ENCODE measurements at places on chromosomes 11 and 22.

GRCh38 chr22:26197425-26197824 lies 28.2 kb downstream of the SEZ6L start:
- no peak for DNase-seq

DNA sequence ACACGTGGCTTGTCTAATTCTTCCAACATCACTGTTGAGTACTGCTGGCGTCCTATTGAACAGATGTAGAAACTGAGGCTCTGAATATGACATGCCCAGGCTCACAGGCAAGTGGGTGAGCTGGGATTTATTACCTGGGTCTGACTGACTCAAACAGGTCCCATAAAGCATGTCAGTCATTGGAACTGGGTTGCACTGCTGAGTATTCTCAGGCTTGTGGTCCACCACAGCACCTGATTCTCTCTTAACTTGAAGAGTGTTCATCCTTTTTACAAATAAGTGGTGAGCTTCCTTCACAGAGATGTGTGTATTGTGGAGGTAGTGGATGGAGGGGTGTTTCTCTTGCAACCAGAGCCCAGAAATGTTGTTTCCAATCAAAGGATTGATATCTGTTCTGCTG lies 44.5 kb downstream of the SC5D start:
- DNase-seq, result no peak

GRCh38 chr11:121715405-121715804 lies 262.6 kb upstream of the SORL1-AS1 start:
- no peak for DNase-seq

DNA sequence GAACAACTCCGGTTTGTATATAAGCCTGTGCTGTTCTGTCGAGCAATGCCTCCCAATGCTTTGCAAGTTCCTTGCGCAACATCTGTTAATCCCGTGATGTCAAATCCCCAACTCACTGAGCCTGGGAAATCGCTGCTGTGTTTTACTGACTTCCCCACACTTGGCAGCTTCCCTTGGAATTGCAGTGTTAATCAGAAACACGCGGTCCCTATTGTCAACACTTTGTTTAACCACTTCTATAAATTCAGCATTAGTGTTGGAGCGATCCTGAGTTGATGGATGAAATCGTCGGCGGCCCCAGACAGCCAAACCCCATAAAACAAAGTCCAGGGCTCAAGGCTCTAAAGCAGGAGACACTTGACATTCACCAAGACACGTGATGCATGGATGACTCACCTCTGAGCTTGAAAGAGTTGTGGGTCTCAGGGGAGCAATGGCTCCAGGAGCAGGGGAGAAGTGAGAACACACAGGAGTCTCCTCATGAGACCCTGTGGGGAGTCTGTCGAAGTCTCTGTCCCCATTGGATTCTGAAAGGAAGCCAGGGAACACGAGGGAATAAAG lies 555.3 kb downstream of the MIAT start:
- DNase-seq, result no peak

GRCh38 chr11:105466582-105467228 lies 143.2 kb upstream of the GRIA4 start:
- DNase-seq, result no peak

GRCh38 chr22:49882519-49883293 lies 29.1 kb downstream of the ZBED4 start:
- DNase-seq, result no peak

GRCh38 chr11:60377401-60378136 lies 763 bp upstream of the MS4A7 start:
- no peak for DNase-seq

DNA sequence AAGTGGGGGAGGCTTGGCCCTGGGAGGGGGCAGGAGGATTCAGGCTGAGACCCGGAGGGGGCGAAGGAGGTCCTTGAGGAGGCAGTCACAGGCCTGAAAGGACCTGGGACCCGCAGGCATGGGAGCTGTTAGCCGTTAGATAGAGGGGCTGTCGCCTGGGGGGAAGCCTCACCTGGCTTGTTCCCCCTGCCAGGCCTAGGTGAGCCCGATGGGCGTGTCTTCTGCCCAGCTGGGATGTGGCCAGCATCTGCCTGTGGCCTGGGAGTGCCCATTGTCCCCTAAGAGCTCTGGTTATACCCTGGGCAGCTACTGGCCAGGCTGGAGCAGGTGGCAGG lies 1.8 kb upstream of the DUSP8 start:
- no peak for DNase-seq

DNA sequence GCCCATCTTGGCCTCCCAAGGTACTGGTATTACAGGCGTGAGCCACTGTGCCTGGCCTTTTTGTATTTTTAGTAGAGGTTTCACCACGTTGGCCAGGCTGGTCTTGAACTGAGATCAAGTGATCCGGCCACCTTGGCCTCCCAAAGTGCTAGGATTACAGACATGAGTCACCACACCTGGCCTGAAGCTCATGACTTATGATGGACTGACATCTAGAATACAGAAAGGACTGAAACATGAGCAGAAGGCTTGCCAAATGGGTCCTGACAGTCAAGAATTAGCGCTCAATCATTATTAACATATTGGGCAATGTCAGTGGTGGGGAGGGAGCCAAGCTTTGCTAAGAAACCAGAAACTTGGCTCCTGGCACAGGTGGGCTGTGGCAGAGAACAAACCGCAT lies 5.0 kb downstream of the FADS1 start:
- no peak for DNase-seq

- no peak for DNase-seq
Observed at GRCh38 chr11:15006139-15006759, 34.1 kb upstream of the CALCA start.

GRCh38 chr11:1714908-1715885 lies 18.2 kb downstream of the KRTAP5-6 start:
- DNase-seq, result no peak

DNA sequence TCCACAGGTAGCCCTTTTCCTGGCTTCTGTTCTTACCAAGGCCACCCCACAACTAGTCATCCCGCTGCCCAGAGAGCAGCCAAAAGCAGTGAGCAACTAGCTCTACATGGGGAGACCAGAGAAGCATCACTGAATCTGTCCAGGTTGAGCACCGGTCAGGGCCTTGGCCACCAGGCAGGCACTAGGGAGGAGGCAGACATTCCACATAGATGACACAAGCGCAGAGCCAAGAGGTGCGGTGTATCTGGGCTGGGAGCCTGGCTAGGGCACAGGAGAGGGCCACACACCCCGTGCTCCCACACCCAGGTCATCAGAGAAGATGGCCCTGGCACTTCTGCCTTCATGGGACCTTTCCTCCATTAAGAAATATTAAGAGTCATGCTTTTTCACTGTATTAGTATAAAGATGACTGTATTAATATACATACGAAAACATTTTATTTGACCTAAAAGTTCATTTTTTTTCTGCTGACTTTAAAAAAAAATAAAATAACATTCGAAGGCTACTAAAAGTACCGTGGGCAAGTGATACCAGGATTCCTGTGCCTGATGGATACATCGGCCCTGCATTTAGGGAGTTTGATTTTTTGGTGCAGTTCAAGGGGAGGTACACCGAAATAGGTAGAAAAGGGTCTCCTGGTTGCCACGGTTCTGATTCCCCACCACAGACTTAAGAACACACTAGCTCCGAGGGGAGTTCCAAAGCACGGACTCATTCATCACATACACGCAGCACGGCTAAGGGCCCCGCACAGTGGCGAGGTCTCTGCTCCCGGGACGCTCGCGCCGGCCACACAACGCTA lies 1.2 kb downstream of the DGCR2 start:
- no peak for DNase-seq

- DNase-seq, result no peak
Observed at GRCh38 chr11:11148596-11148995, 204.5 kb downstream of the CSNK2A3 start.

DNA sequence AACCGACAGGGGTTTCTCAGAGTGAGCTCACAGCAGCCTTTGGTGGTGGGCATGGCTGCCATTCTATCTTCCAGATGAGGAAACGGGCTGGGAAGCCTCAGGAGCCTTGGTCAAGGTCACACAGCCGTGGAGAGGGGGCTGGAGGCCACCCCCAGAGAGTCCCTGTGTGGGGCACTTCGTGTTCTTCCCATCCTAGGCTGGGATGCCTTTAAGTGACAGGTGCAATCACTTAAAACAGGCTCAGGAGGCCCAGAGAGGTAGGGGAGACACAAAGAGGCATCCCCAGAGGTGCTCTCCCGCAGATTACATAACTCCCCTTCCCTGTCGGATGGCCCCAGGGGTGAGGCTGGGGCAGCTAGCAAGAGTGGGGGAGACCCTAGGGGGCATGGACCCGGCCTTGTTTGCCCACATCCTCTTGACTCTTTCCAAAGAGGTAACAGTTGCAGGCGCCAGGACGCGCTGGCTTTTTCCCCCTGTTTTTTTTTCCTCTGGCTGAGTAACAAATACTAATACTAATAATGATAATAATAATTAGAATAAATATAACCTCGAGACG lies 17.5 kb upstream of the SHISAL1 start:
- no peak for DNase-seq

DNA sequence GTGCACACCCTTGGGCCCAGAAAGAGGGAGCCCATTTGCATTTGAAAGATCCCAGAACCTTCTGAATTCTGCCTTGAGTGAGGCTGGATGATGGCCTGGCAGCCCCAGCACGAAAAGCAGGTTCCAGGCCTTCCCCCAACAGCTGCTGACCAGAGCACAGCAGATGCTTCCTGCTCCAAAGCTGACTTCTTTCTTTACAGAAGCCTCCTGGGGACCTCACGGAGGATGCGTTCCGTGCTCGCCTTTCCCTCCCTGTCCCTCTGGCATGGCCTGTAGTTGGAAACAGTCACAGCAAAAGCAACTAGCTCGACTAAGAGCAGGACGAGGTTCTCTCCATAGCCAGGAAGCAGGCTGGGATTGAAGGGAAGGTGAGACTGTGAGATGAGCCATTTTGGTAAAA lies 107.7 kb upstream of the B3GAT1 start:
- DNase-seq, result peak; percentile 22

DNA sequence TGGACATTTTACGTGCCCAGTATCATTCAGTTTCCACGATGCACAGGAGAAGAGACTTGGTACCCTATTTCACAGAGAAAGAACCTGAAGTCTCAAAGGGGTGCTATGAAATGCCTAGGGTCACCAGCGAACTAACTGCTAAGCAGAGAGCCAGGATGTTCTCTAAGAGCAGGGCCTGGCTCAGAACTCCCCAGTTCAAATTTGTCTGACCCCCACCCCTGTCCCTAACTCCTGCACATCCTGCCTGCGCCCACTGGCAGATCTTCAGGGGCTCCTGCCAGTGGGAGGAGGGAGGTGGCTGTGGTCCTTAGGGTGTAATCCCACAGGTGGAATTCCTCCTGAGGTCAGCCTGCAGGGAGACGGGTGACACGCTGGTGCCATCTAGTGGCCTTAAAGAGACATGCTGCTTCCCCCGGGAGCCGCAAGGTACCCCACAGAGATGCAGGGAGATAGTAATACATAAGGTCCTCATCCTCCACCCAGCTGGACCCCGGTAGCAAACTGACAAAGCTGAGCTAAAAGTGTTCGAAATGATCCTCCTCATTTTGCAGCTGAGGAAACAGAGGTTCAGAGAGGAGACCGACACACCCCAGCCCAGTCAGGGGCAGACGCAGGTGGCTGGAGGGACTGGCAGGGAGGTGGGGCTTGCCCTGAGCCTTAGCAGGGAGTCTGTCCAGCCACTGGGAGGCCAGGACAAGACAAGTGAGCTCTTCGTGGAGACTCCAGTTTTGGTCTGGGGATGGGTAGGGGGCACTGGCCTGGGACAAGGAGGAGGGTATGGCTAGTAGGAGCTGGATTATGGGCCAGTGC lies 34.1 kb downstream of the MB start:
- peak; percentile 70 for DNase-seq

DNA sequence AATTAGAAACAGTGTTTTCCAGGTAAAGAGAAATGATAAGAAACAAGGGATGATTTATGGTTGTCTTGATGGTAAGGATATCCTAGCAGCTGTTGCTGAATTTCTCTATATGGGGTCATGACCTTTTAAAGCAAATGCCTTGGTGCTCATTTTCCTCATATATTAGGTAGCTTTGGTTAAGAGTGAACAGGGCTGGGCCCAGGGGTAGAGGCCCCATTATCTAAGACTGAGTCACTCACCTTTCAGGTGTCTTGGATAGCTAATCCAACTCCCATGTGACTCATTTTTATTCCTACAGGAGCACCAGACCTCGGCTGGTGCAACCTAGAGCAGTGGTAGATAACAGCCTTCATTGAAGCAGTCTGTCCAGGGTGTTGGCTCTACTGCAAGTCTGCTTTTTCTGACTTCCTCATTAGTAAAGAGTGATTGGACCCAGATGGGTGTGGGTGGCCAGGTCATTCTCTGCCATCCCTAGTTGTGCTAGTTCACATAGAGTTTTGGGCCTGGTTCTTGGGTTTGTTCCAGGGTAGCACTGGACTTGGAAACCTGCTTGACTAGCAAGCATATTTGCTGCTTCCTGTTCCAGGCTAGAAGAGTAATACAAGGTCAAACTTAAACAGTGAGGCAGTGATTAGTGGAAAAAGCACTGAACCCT lies 37.4 kb downstream of the CTNND1 start:
- DNase-seq, result no peak
